Endothelial cell of umbilical vein (primary cell): ENCODE measurements at places on chromosomes 7 and 10. TPM values are rescaled to one million over a fixed set of nuclear protein-coding genes. Genes with fewer than 3 reads are reported as not detected.

DNA sequence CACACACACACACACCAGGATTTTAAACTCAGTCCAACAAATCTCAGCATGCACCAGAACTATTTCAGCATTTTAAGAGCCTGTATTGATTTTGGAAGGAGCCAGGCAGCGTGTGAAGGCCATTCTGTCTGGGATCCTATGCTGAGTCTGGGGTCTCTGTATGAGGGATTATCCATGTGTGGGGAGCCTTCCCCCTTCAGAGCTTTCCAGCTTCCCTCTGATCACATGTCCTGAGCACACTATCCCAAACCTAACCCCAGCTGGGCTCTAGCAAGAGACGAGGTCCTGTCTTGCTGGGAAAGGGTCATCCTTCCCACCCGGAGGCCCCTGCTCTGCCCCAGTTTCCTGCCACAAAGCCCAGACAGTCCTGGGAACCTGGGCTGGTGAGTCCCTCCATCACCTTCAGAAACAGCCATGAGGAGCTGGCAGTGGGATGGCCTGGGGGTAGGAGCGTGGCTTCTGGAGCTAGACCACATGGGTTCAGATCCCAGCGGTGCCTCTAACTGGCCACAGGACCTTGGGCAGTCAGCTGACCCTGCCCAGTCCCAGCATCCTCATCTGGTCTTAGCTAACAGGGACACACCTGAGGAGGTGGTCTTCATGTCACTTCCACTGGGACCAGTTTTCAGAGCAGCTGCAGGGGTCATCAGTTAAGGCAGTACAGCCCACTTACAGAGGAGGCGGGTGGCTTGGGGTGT is 79.6 kb upstream of the RET start:
- H3K27ac ChIP-seq: no peak overlapping the region
- DNase-seq: no peak
- H3K36me3 ChIP-seq: no peaks in the 10 kb centered on the region
- no peaks in the 10 kb centered on the region for H3K27me3 ChIP-seq
- no peaks in the 10 kb centered on the region for H3K4me1 ChIP-seq

DNA sequence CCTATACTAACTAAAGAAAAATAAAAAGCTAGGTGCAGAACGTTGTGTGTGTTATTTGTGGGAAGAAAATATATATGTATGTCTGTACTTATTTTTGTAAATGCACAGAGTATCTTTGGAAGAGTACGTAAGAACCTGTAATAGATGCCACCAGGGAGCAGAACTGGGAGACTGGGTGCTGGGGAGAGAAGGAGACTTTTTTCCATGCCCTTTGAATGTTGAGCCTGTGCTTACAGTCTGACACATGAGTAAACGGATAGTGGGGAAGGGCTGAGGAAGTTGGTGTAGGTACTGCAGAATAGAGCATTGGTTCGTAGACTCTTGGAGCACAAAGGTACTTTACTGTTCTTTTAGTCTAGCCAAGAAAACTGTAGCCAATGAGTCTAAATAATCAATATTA is 1.3 kb upstream of the SCRN1 start:
- H3K27me3 ChIP-seq: no peaks in the 10 kb centered on the region
- H3K36me3 ChIP-seq: no peaks in the 10 kb centered on the region
- H3K4me1 ChIP-seq: peaks cover 25% of the 10 kb centered on the region
- no peak overlapping the region for H3K4me3 ChIP-seq
- no peak for DNase-seq

MRC1 gene
- 0.12 and 0.13 TPM in 2 replicates for total RNA-seq

GRCh38 chr7:131196803-131197202 is 130.9 kb upstream of the MKLN1 start:
- H3K4me3 ChIP-seq: no peak overlapping the region
- no peaks in the 10 kb centered on the region for H3K36me3 ChIP-seq
- no peak overlapping the region for H3K27ac ChIP-seq

RAMP3 gene
- total RNA-seq: not detected in 2 replicates

- no peaks in the 10 kb centered on the region for H3K36me3 ChIP-seq
- DNase-seq: no peak
- no peaks in the 10 kb centered on the region for H3K4me1 ChIP-seq
- no peaks in the 10 kb centered on the region for H3K27me3 ChIP-seq
- no peak overlapping the region for H3K4me3 ChIP-seq
Measured at GRCh38 chr7:64087501-64087900, 42.3 kb downstream of the ZNF727 start.
